ENCODE measurements at places on chromosomes 12 and 14. TPM values are rescaled to one million over a fixed set of nuclear protein-coding genes. Genes with fewer than 3 reads are reported as not detected.

DNA sequence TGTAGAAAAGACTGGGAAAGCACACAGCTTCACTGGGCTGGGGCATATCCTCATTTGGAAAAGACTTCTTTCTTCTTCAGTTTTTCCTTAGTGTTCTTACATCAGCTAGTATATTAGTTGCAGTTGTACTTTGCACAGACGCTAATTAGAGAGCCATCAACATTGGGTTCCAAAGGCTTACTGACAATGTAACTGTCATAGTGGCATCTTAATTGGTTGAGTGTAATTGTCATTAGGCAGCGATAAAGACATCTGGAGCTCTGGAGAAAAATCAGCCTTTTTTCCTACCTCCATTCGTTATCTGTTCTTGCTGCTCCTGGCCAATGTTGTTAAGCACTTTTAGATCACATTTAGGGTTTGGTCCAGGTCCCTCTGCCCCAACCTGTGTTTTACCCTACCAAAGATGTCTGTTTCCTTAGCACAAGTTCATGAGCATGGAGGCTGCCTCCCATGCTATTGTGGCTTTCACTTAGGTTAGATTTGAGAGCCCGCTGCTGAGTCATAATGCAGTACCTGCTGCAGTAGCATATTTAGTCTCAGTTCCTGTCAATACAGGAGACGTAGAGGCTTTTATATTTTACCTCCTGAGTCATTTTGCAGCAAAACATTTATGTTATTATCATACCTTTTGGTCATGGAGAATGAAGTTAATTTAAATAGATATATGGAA lies 49.2 kb downstream of the FBXW8 start:
- peaks cover 3% of the 10 kb centered on the region for H3K36me3 ChIP-seq
- DNase-seq: no peak
- H3K4me1 ChIP-seq: peaks cover 17% of the 10 kb centered on the region
- H3K4me3 ChIP-seq: no peak overlapping the region
- H3K27ac ChIP-seq: peak overlapping the region; percentile 46

DNA sequence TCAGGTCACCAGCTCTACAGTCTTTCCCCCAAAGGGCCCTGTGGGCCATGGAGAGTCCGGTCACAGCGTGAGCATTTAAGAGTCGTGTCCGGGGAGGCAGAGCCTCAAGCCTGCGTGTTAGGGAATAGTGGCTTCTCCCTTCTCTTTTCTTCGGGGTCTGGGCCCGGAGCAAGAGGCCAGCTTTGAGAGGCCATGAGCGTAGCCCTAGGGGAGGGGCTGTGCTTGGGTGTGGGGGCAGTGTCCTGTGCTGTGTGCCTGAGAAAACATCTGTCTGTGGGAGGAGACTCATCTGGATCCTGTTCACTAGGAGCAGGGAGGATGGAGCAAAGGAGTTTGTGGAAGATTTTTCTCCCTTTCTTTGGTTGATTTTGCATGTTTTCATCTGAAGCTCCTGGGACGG lies 5.3 kb downstream of the LRP1-AS start:
- DNase-seq: no peak
- H3K27ac ChIP-seq: no peak overlapping the region
- H3K4me1 ChIP-seq: peaks cover 7% of the 10 kb centered on the region
- peaks cover 43% of the 10 kb centered on the region for H3K36me3 ChIP-seq
- no peaks in the 10 kb centered on the region for H3K27me3 ChIP-seq

GRCh38 chr14:29789475-29789874 lies 138.2 kb downstream of the PRKD1 start:
- H3K36me3 ChIP-seq: no peaks in the 10 kb centered on the region
- DNase-seq: no peak
- H3K27ac ChIP-seq: no peak overlapping the region
- no peaks in the 10 kb centered on the region for H3K27me3 ChIP-seq
- no peaks in the 10 kb centered on the region for H3K4me1 ChIP-seq
- H3K4me3 ChIP-seq: no peak overlapping the region

DNA sequence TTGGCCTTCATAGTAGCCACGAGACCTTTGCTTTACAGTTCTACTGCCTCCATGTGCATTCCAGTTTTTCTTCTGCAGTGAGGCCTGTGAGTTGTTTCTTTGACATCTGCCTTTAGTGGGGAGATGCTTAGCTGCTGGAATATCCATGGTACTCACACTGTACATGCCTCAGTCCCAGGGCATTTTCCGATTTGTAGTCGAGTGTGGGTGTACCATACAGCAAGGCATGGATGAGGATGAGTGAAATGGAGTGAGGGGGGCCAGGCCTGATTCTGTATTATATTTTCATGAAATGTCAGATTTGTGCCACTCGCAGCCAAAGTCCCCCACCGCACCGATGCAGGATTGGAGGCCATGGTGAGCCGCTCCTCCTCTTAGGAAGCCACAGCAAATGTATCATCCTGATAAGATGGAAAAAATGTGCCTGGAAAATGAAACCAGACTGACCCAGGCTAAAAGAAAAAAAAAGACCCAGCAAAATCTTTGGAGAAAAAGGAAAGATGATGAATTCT lies 173.0 kb downstream of the ADGRD1 start:
- H3K27ac ChIP-seq: no peak overlapping the region
- H3K4me1 ChIP-seq: no peaks in the 10 kb centered on the region
- no peak for DNase-seq

- no peak overlapping the region for H3K27ac ChIP-seq
- no peaks in the 10 kb centered on the region for H3K4me1 ChIP-seq
- H3K27me3 ChIP-seq: no peaks in the 10 kb centered on the region
- no peaks in the 10 kb centered on the region for H3K36me3 ChIP-seq
- H3K4me3 ChIP-seq: no peak overlapping the region
- no peak for DNase-seq
Measured at GRCh38 chr12:57330992-57331391, 80.0 kb upstream of the STAC3 start.

- no peaks in the 10 kb centered on the region for H3K27me3 ChIP-seq
- DNase-seq: peak; percentile 87
- peaks cover 4% of the 10 kb centered on the region for H3K4me1 ChIP-seq
- peak within 1 kb of the TSS; percentile 84 for H3K4me3 ChIP-seq
- no peaks in the 10 kb centered on the region for H3K36me3 ChIP-seq
- H3K27ac ChIP-seq: no peak within 1 kb of the TSS
Measured at GRCh38 chr14:67819563-67820421, at the start of gene RAD51B. RAD51B (plus strand) TSS chr14:67819779.

GRCh38 chr14:23009483-23009938 lies 432 bp downstream of the C14orf93 start:
- no peaks in the 10 kb centered on the region for H3K36me3 ChIP-seq
- no peak for DNase-seq
- H3K4me1 ChIP-seq: peaks cover 12% of the 10 kb centered on the region
- H3K27ac ChIP-seq: no peak overlapping the region
- peak overlapping the region; percentile 36 for H3K4me3 ChIP-seq
- H3K27me3 ChIP-seq: no peaks in the 10 kb centered on the region

- no peak overlapping the region for H3K4me3 ChIP-seq
- H3K4me1 ChIP-seq: no peaks in the 10 kb centered on the region
- no peaks in the 10 kb centered on the region for H3K27me3 ChIP-seq
- H3K27ac ChIP-seq: no peak overlapping the region
- H3K36me3 ChIP-seq: no peaks in the 10 kb centered on the region
- no peak for DNase-seq
Measured at GRCh38 chr12:63808631-63809030, 28.9 kb downstream of the RXYLT1 start.

- H3K4me1 ChIP-seq: no peaks in the 10 kb centered on the region
- no peaks in the 10 kb centered on the region for H3K36me3 ChIP-seq
- H3K27ac ChIP-seq: no peak overlapping the region
- H3K4me3 ChIP-seq: no peak overlapping the region
Measured at GRCh38 chr12:56062996-56063395, 17.0 kb upstream of the ERBB3 start.

GRCh38 chr12:62919838-62920237 lies 15.1 kb downstream of the PPM1H start:
- no peak overlapping the region for H3K27ac ChIP-seq
- DNase-seq: no peak
- no peak overlapping the region for H3K4me3 ChIP-seq
- H3K4me1 ChIP-seq: no peaks in the 10 kb centered on the region
- H3K27me3 ChIP-seq: peaks cover 19% of the 10 kb centered on the region
- H3K36me3 ChIP-seq: no peaks in the 10 kb centered on the region

- no peaks in the 10 kb centered on the region for H3K27me3 ChIP-seq
- no peak overlapping the region for H3K4me3 ChIP-seq
- H3K36me3 ChIP-seq: peaks cover 52% of the 10 kb centered on the region
- DNase-seq: no peak
- no peak overlapping the region for H3K27ac ChIP-seq
- H3K4me1 ChIP-seq: no peaks in the 10 kb centered on the region
Measured at GRCh38 chr12:95499772-95500171, 25.8 kb downstream of the METAP2 start.

DNA sequence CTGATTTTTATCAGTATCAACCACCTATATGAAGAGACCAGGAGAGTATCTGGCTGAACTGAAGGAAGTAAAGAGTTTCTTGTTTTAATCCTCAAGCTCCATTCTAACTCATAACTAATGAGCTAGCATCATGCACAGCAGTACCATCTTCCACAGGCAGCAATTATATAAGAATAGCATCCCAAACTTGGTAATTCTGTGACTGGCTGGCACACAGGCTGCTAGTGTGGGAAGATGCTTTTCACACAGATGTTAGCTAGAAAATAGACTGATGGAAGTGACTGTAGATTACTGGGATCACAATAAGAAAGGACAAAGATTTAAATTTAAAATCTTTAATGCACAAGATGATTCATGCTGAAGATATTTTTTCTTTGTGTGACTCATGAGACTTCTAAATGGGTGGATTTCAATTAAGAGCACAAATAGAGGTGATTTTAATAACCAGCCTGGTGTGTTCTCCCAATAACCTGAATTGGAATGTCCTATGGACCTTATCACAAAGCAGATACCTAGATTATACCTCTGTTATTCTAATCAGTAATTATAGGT lies 417.7 kb upstream of the ATXN7L3B start:
- H3K27ac ChIP-seq: no peak overlapping the region
- no peak overlapping the region for H3K4me3 ChIP-seq
- H3K27me3 ChIP-seq: no peaks in the 10 kb centered on the region
- no peaks in the 10 kb centered on the region for H3K4me1 ChIP-seq
- no peaks in the 10 kb centered on the region for H3K36me3 ChIP-seq

- H3K4me3 ChIP-seq: no peak overlapping the region
- H3K27me3 ChIP-seq: no peaks in the 10 kb centered on the region
- DNase-seq: no peak
- no peaks in the 10 kb centered on the region for H3K36me3 ChIP-seq
- peaks cover 10% of the 10 kb centered on the region for H3K4me1 ChIP-seq
Measured at GRCh38 chr14:104523546-104523935, 56.0 kb upstream of the C14orf180 start.

GRCh38 chr12:3222306-3222705 lies 145.1 kb downstream of the TSPAN9 start:
- no peaks in the 10 kb centered on the region for H3K27me3 ChIP-seq
- H3K4me3 ChIP-seq: no peak overlapping the region
- peaks cover 47% of the 10 kb centered on the region for H3K4me1 ChIP-seq
- H3K27ac ChIP-seq: no peak overlapping the region
- DNase-seq: no peak

DNA sequence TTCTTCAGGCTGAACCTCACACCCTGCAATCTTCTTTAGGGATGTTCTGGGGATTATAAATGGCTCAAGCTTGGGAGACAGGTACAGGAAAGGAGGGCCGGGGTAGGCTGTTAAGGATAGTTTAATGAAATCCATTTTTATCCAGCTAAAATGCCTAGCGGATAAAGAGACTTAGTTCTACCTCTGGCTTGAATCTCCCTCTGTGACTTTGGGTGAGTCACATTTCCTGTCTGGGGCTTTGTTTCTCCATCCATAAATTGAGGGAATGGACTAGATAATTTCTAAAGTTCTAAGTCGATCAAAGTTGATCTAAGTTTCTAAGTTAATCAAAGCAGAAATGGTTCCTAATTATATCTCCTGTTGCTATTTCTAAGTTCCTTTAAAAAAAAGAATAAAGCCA lies 319.6 kb upstream of the E2F7 start:
- no peaks in the 10 kb centered on the region for H3K4me1 ChIP-seq
- no peak for DNase-seq

DNA sequence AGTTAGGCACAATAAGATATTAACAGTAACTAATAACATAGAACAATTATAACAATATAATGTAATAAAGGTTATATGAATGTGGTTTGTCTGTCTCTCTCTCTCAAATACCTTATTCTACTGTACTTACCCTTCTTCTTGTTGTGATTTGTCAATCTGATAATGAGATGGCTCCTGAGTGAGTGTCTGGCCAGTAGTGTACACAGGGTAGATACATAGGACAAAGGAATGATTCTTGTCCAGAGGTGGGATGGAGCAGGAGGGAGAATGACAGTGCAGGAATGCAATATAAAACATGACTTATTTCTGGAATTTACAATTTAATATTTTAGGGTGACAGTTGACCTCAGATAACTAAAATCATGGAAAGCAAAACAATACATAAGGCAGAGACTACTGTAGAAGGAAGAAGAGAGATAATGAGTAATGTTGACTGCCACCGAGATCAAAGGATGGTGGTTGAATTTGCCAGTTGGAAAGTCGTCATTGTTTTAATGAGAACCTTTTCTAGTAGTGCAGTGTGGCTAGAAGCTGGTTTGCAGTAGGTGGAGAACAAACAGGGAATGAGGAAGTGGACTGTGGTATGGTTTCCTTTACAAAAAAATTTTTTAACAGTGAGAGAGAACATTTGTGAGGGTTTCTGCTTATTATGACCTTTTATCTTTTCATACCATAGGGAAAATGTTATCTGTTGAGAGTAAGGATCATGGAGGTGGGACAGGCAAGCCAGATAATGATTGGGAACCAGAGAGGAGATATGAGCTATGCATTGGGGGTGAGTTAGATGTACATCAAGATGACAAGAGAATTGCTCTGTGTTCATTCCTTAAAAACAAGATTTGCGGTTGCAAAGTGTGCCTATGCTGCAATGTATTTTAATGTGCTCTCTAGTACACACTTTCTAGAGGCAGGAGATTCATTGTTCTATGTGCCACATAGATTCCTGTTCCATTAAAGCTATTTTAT lies 458.3 kb downstream of the BTG1 start:
- H3K36me3 ChIP-seq: no peaks in the 10 kb centered on the region
- no peaks in the 10 kb centered on the region for H3K27me3 ChIP-seq
- H3K4me1 ChIP-seq: no peaks in the 10 kb centered on the region
- DNase-seq: no peak
- no peak overlapping the region for H3K27ac ChIP-seq

GRCh38 chr14:76585616-76586015 lies 175.7 kb upstream of the VASH1 start:
- no peaks in the 10 kb centered on the region for H3K27me3 ChIP-seq
- DNase-seq: peak; percentile 13
- H3K36me3 ChIP-seq: no peaks in the 10 kb centered on the region
- H3K4me1 ChIP-seq: no peaks in the 10 kb centered on the region
- no peak overlapping the region for H3K4me3 ChIP-seq

KRT2 gene
- not detected for total RNA-seq

CSRP2 gene
- 257 TPM for total RNA-seq

DIABLO gene
- 72.3 TPM for total RNA-seq

CLEC4D gene
- total RNA-seq: 0.56 TPM

PLA2G1B gene
- not detected for total RNA-seq

OASL gene
- not detected for total RNA-seq

UTP20 gene
- 2.9 TPM for total RNA-seq

DYRK2 gene
- total RNA-seq: 95.9 TPM

KRT8 gene
- total RNA-seq: 480 TPM

KRT6C gene
- not detected for total RNA-seq

KRT3 gene
- total RNA-seq: not detected

ATP6V1D gene
- 107 TPM for total RNA-seq

RHEBL1 gene
- total RNA-seq: 1.1 TPM

POLE2 gene
- total RNA-seq: 2.8 TPM

NTF3 gene
- 4.7 TPM for total RNA-seq
